NCI-H526 (cell line): ENCODE measurements at places on chromosomes 1 and 21.

GRCh38 chr1:203677771-203678170 lies 51.1 kb downstream of the ATP2B4 start:
- no peak for DNase-seq

- DNase-seq: no peak
These were observed 7.1 kb upstream of the AGO3 start for GRCh38 chr1:35923791-35924221.

DNA sequence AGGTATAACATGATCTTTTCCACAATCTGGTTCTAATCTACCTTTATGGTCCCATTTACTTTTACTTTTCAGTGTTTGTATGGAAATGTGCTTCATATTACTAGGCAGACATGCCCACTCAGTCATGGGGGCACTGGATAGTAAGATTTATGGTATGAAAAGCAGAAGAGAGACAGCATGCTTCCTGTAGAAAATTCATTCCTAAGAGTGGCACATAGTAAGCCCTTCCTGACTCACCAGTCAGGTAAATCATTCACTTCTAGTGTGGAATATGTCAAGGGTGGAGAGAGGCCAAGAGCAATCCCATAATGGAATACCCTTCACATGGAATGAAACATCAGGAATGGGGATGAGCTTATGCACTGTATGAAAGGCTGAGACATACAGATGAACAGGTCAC lies 49.5 kb upstream of the BCL10 start:
- DNase-seq: no peak

- DNase-seq: no peak
These were observed 155.3 kb downstream of the HHIPL2 start for GRCh38 chr1:222392556-222392955.

DNA sequence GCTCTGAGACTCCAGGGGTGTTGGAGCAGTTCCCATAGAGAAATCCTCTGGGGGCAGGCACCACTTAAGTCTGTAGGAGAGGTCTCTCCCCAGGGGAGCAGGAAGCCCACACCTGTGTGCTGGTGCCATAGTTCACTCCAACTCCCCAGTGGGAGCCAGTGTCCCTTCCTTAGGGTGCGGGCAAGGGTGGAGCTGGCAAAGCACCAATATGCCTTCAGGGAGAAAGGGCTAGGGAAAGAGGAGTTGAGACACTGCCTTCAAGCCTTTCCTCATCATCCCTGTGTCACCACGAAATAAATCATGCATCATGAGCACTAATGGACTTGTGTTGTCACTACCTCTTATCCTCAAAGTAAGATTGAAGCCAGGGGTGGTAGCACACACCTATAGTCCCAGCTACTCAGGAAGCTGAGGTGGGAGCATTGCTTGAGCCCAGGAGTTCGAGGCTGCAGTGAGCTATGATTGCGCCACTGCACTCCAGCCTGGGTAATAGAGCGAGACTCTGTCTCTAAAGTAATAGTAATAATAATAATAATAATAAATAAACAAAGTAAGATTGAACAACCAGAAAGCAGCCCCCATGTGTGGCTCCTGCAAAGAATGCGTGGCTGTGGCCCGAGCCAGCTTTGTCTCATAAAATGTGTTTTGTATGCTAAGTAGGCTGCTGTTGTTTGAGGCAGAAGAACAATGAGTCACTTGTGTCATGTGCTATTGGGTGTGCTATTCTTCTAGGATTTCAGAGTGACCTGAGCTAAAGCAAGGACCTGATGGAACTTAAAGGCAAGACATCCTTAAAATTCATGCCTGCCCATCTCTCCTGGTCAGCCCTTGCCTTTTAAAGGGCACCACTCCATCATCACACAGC lies 6.7 kb upstream of the TIE1 start:
- peak; percentile 43 for DNase-seq

DNA sequence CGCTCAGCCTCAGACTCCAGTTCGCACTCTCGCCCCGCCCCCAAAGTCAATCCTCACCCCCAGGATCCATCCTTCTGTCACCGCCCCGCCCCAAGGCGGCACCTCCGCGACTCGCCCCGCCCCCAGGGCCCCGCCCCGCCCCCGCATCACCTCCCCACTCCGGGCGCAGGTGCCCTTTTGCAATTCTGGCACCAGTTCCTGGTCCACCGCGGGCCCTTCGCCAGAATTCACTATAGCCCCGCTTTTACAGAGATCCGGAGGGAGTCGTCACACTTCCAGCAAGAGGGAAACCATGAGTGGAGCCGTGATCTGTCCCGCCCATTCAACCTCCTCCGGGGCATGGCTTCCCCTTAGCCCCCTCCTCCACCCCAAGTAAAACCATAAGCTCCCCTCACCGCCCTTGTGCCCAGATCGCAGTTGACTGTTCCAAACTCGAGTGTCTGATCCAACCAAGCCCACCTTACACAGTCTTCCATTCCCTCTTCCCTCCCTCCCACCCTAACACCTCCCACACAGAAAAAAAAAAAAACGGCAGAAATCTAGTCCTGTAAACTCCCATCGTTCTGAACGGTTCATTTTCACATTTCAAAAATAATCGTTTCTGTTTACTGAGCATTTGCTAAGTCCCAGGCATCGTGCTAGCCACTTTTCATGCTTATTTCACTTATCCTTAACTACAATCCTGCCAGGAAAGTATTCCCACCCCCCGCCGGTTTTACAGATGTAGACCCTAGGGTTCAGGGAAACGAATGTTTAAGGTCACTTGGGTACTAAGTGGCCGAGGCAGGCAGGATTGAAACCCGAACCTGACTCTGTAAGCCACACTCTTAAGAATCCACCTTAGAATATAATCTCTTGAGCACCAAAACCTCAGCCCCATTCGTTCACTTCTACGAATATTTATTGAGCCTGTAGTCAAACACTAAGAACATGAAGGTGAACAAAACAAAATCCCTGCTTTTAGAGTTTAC lies 1.3 kb upstream of the DNAJC16 start:
- DNase-seq: no peak

GRCh38 chr1:96554364-96554763 lies 167.2 kb upstream of the PTBP2 start:
- DNase-seq: no peak

GRCh38 chr21:26739189-26739588 lies 106.0 kb downstream of the ADAMTS1 start:
- no peak for DNase-seq
